ENCODE measurements at places on chromosomes 5 and 9.

DNA sequence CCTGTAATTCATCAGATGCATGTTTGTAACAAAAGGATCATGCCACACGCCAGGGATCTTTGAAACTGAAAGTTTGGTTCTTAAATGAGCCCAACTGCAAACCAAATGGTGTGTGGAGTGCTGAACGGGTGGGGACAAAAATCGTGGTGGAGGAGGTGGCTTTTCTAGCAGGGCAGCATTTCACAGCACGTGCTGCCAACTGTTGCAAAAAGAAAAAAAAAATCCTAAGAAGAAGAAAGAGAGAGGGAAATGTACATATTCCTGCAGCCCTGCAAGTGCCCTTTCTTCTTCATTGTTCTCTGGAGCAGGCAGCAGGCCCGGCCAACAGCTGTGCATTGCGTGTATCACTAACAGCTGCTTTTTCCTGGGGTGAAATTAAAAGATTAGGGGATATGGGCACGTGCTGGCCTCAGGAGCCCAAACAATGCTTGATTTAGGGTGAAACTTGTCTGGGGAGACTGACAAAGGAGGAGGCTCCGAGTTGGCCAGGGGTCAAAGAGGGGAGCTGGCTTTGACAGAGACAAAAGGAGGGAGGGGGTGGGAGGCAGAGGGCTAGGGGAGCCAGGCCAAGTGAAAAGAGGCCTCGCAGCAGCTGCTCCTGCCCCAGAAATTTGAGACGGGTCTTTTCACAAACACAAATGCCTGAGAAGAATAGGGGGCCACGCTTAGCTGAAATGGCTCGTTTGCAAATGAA is 73.0 kb downstream of the GADD45G start:
- no peak for DNase-seq

DNA sequence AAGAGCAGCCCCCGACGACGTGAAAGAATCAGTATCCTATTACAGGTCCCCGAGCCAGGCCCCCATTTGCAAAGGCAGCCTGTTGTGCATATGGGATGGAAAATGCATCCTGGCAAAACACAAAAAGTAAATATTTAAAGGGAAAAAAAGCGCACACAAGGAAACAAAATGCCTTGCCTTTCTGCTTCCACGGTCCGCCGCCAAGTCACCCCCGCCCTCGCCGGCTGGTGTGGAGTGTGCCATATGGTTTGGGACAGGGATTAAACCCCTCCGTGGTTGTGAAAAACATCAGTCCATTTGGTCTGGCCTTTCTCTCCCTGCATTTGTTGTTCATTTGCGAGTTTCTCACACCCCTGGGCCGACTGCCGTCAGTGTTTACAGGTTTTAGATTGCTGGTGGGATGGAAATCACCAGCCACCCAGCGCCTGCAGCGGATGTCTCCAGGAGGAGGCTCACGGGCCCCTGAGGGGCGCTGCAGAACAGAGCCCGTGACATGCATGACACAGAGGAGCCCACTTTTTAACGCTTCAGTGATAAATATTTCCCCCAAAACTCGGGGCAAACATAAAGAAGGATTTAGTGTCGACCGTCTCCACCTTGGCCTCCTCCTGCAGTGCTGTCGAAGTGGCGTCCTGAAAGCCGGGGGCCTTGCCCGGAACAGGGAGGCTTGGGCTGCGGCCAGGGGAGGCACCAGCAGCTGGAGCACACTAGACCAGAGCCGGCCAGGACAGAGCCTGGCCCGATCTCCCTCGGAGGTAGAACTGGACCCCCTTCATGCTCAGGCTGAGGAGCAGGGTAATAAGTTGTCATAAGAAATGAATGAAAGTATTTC is 161.5 kb downstream of the HSD17B3 start:
- no peak for DNase-seq

DNA sequence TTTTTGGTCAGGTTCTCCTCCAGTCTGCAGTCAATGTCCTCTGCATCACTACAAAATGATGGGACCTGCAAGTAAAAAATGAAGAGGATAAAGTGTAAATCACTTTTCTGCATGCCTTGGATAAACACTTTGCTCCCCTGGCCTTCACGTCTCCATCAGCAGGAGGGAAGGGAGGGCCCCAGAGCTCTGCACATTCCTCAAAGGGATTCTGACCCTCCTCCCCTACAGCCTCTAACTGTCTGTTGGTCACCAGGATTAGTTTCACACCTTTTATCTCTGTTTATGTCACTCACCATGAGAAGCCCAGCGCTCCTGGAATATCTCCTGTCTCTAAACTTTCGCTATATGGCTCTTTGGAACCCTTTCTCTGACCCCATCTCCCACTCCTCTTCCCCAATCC is 103.3 kb downstream of the SVEP1 start:
- DNase-seq, result no peak

GRCh38 chr5:124235576-124235975 is 510.9 kb downstream of the ZNF608 start:
- DNase-seq, result no peak

Data from LNCaP clone FGC (cell line).